ENCODE measurements at places on chromosomes 6 and 20. TPM values are rescaled to one million over a fixed set of nuclear protein-coding genes. Genes with fewer than 3 reads are reported as not detected.

BACH2 gene
- 10.5 TPM for total RNA-seq

BPIFB1 gene
- total RNA-seq, result not detected

SAMD5 gene
- 9.2 TPM for total RNA-seq

- H3K27ac ChIP-seq, result no peak overlapping the region
- H3K4me1 ChIP-seq, result peaks cover 6% of the 10 kb centered on the region
- no peak for DNase-seq
- peaks cover 6% of the 10 kb centered on the region for H3K27me3 ChIP-seq
- peak overlapping the region; percentile 16 for H3K4me3 ChIP-seq
These were observed 1.7 kb downstream of the C20orf204 start for GRCh38 chr20:64037498-64038213.

- peaks cover 27% of the 10 kb centered on the region for H3K4me1 ChIP-seq
- H3K36me3 ChIP-seq, result no peaks in the 10 kb centered on the region
- no peak for DNase-seq
- no peak overlapping the region for H3K27ac ChIP-seq
These were observed 227.5 kb downstream of the KCNQ5 start for GRCh38 chr6:72849346-72849745.

All from chondrocyte (in vitro differentiated cells).